ENCODE measurements at places on chromosomes 5 and 9. TPM values are rescaled to one million over a fixed set of nuclear protein-coding genes. Genes with fewer than 3 reads are reported as not detected.

The CNTFR gene
- total RNA-seq: not detected

The CACNA1B gene
- total RNA-seq: under 0.01 TPM

The MEGF10 gene
- under 0.01 TPM for total RNA-seq

The FBLL1 gene
- 0.77 TPM for total RNA-seq

The PROB1 gene
- total RNA-seq: 1.2 TPM

The TMEM171 gene
- 5.6 TPM for total RNA-seq

The ELOVL7 gene
- under 0.01 TPM for total RNA-seq

The MCC gene
- 63.3 TPM for total RNA-seq

The KIAA1958 gene
- total RNA-seq: 2.5 TPM

The PLPPR1 gene
- not detected for total RNA-seq

The DNAJB5 gene
- 8.2 TPM for total RNA-seq

The ROR2 gene
- 0.38 TPM for total RNA-seq

The BBLN gene
- total RNA-seq: 15.1 TPM

The KIF20A gene
- 86.5 TPM for total RNA-seq

The TRIM36 gene
- 0.56 TPM for total RNA-seq

The CSF1R gene
- 0.56 TPM for total RNA-seq

The CCL27 gene
- not detected for total RNA-seq

The FOXD4L3 gene
- total RNA-seq: under 0.01 TPM

The LCN2 gene
- not detected for total RNA-seq

All from regular cardiac myocyte (primary cell).